ENCODE measurements at places on chromosomes 13 and 19.

- DNase-seq = no peak
Observed at GRCh38 chr13:73075546-73075945, 16.7 kb downstream of the KLF5 start.

DNA sequence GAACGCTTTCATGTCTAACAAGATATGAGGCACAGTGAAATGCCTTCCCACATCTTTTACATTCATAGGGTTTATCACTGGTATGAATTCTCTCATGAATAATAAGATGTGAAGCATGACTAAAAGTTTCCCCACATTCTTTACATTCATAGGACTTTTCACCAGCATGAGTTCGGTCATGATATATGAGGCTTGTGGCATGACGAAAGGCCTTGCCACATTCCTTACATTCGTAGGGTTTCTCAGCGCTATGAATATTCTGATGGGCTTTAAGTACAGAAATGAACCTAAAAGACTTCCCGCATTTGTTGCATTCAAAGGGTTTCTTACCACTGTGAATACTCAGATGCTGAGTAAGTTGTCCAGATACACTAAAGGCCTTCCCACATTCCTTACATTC lies 21.3 kb downstream of the ZNF607 start:
- no peak for DNase-seq

- no peak for DNase-seq
Observed at GRCh38 chr19:52200044-52200443, 10.2 kb downstream of the PPP2R1A start.

DNA sequence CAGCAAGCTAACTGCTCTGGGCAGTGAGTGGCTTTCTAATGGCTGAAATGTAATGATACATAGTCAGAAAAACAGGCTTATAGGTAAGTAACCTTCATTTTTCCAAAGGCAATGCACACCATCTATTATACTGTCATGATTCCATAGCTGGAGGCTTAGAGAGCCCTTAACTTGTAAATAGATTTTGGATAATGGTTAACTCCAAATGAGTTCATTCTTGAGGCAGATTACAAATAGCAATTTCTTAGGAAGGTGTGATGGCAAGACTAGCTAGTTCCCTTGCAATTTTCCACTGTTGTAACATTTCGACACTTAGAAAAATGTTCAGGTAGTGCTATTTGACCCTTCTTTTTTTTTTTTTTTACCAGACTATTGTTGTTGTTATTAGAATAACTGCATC lies 789.8 kb upstream of the PCDH9 start:
- DNase-seq = no peak

DNA sequence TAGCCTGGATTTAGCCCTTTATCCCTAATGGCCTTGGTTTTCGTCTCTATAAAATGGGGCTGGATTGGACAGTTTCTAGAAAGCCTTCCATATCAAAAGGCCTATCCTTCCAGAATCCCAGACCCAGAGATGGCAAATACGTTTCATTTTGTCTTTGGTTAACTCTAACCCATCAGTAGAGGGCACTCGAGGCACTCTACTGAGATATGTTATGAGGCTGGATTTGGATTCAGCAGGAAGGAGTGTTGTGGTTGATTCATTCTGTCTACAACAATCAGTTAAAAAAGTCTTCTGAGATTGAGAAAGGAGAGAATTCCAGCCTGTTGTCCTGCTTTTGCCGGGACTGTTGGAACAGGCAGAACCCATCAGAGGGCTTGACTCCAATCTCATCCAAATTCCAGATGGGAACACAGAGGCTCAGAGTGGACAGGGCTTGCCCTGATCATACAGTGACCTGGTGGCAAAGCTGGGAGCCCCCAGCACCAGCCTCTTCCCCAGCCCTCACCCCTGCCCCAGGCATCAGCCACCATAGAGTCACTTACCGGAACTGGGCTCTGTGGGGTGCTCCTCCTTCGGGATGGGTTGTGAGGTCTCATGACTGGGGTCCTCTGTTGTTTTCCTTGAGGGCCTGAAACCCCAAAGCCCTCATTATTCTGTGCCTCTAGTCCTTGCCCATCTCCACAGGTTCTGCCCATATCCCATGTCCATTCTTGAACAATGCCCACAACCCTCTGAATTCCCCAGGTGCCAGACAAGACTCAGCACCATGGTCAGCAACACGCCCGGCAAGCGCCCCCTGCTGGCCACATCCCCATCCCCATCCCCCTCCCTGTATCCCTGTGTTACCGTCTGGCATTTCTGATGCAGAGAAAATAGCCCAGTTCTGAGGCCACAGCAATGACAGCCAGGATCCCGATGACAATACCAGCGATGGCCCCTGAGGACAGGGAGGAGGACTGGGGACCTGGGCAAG lies 12.3 kb upstream of the ZNF180 start:
- no peak for DNase-seq

DNA sequence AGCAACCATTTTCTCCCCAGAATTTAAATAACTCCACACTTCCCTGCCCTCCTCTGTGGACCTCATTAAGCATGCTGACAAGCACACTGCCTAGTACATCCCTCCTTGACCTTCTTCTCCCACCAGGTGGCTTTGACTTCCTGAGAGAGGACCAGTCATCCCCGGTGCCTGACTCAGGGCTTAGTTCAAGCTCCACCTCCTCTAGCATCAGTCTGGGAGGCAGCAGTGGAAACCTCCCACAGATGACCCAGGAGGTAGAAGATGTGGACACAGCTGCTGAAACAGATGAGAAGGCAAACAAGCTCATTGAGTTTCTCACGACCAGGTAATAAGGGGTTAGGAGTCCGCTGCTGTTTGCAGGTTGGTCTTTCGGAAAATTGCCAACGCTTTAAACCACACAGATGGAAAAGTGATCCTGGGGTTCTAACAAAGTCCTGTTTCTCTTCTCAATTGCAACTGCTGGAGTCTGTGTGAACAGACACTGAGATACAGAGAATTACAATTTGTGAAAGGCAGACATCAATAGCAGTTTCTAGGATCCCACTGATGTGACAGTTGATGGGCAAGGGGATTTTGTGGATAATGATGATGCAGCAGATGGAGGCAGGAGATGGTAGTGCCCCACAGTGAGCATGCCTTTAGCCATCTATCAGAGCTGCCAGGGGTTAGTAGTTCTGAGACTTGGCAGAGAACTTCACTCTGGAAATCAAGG lies 86.7 kb downstream of the ZAR1L start:
- DNase-seq = no peak

GRCh38 chr19:53660584-53660983 lies 28.8 kb downstream of the DPRX start:
- no peak for DNase-seq
